Activated naive CD4-positive, alpha-beta T cell (primary cell): ENCODE measurements at places on chromosomes 12 and 14.

GRCh38 chr14:62665286-62665685, 380.0 kb downstream of the KCNH5 start:
- no peak for DNase-seq

- DNase-seq = no peak
Observed at GRCh38 chr12:66776974-66777373, 98.1 kb upstream of the GRIP1 start.

DNA sequence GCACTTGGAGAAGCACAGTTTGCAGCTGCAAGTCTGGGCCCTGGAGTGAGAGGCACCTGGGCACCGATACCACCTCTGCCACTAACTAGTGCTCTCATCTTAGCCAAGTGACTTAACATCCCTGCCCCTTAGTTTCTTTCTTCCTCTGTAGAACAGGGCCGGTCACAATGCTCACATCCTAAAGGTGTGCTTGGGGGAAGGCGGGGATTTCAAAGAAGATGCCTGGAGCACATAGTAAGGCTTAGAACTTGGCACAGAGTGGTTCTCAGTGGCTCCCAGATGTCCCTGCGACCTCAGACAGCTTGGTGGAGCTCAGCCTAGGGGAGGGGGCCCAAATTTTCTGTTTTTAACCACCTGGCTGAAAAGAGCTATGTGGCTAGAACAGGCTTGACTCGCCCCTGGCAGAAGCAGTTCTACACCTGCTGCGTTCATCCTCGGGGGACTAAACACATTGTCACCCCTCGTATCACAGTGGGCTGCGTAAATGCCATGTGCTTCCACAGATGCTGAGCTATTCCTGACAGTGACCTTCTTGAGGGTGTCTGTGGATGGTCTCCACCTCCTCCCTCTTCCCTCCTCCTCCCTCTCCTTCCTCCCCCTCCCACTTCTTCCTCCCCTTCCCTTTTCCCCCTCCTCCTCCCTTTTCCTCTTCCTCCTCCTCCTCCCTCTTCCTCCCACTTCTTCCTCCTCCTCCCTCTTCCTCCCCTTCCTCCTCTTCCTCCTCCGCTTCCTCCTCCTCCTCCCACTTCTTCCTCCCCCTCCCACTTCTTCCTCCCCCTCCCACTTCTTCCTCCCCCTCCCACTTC, 112.1 kb downstream of the PHETA1 start:
- no peak for DNase-seq

DNA sequence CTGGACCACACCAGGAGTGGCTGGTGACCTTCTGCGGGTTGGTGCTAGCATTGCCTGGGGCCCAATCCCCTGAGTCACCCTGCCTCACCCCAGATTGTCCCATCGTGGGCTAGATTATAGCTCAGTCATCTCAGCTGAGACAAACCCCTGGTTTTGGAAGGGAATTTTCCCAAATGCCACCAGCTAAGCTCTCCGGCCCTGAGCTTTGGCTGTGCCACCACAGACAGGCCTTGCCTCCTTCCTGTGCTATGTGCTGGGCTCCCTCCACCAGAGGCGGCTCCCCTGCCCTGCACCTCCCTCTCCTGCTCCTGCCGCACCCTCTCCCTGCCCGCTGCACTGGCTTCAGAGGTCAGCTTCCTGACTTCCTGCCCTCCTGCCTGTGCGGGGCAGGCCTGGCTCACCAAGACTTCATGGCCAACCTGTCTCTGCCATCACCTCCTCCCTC, 196.3 kb downstream of the TSPAN9 start:
- no peak for DNase-seq

- no peak for DNase-seq
Observed at GRCh38 chr12:52052468-52053186, 1.4 kb downstream of the NR4A1 start.

DNA sequence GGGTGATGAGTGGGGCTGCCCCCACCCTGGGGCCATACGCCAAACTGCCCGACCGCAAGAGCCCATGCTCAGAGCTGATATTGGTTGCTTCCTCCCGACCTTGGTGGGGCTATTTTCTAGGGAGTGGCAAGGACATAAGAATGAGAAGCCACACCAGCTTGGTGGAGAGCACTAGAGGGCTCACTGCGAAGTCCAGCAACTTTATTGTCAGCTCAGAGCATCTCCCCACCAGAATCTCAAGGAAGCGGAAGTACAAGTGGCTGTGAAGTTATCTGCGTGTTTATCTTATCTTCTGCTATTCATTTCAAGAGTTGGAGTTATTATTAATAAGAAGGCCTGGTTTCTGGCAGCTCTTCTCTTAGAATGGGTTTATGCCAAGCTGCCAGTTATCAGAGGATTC, 4.9 kb upstream of the PLXNC1 start:
- DNase-seq = no peak

DNA sequence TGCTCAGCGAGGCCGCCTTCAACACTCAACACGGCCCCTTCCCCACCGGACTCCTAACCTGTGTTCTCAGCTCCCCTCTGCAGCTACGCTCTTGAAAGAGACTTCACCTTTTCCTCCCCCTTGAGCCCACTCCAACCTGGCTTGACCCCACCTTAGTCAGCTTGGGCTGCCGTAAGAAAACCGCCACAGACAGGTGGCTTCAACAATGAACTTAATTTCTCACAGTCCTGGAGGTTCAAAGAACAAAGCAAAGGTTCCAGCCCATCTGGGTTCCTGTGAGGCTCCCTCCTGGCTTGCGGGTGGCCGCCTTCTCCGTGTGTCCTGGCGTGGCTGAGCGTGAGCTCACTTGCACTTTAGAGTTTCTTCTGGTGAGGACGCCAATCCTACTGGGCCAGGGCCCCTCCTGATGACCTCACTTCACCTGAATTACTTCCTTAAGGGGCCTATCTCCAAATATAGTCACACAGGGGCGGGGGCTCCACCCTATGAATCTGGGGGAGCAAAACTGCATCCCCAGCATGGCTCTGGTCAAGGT, 138.8 kb downstream of the CALM1 start:
- no peak for DNase-seq

DNA sequence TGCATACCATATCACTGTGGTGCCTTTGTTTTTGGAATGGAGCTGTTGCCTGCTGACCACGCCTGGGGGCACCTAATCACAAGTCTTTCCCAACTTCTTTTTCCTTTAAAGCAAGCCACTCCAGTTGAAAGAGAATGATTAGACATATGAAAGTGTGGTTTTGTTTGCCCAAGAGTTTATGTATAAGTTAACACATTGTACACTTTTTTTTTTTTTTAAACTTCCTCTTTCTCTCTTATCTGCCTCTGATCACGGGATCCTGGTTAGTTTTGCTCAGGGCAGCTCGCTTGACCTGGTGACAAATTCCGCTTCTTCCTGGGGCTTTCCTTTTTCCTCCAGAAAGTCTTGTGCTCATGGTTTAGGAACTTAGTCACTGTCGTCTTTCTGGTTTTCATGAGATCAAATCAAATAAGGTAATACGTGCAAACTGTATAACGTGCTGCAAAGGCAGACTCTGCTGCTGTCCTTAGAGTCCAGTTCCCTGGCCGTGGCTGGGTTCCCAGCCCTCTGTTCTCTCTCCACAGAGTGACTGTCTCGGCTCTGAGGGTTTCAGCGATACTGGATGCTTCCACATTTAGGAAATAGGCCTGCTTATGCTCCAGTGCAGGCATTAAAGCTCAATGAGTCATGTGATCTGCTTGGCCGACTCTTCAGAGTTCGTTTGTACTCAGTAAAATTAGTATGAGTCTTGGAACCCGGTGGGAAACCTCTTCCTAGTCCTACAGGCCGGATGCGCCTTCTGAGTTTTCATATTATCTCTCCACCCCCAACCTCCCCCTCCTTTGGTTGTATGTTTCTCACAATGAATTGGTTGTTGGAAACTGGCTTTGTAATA, 15.2 kb downstream of the RASSF3 start:
- no peak for DNase-seq
